ENCODE measurements at places on chromosomes 7 and 10.

GRCh38 chr7:16356301-16356958 lies 64.9 kb downstream of the CRPPA start:
- no peak for DNase-seq

DNA sequence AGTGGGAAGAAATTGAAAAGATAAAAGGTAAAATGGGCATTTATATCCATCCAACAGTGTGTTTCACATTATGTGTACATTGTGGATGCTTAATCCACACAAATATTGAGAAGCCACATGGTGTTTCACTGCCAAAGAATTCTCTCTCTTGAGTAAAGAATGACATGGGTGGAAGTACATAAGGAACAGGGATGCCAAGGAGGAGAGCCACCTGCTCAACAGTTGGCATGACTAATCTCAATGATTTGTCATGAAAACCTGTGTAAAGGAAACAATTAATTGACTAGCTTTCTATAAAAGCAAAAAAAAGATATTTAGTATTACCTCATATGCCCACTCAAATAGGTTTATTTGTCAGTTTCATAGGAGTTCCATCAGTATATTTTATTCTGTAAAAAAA lies 43.1 kb downstream of the MAGI2 start:
- DNase-seq = no peak

DNA sequence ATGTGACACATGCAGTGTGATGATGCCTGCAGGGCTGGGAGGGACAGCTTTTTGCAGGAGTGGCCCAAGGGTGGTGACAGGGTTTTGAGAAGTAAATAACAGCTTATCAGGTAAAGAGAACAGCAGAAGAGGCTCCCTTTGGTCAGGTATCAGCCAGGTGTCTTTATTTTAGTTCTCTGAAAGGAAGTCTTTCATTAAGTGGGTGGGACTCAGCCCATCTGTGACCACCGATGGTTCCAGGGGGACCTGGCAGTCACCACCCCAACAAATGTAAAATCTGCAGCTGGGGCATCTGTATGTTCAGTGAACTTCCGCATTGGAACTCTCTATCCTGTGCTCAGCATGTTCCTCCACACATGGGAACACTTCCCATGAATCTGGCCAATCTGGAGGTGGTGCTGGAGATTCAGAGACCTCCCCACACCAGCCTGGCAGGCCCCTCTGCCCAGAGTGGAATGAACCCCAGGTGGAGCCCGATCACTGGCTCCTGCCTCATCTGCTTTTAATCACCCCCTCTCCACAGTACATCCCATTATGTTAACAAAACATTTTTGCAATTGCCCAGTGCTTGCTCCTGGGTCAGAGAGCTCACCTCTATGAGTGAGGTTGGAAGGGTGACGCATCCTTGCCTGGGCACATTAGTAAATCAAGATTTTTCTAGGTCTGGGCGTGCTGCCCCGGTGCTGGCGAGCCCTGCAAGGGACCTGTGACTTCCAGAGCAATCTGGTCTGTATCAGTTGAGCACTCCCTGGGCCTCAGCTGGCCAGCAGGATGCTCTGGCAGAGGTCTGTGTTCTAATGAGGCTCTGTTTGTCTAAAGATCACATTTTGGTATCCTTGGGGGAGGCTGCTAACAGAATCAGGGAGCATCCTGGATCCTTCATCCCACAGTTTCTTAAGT lies 140.4 kb upstream of the GDF10 start:
- no peak for DNase-seq

- no peak for DNase-seq
Measured at GRCh38 chr7:106416430-106416829, 131.6 kb upstream of the NAMPT start.
